ENCODE measurements at places on chromosomes 16 and 17. TPM values are rescaled to one million over a fixed set of nuclear protein-coding genes. Genes with fewer than 3 reads are reported as not detected.

DNA sequence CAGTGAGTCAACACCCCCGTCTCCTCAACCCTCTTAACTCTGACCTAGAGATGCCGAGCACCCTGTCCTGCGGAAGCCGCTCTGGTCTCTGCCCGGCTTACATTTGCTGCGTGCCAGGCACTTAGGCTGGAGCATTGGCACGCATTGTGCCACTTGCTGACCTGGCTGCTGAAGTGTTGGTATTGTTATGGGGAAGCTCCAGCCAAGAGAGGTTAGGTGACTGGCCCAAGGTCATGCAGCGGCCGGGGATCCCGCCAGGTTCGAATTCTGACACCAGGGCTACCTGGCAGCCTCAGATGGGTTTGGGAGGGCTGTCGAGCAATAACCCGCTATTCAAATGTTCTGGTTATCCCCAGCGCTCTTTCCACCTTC is 5.0 kb upstream of the HSD17B1 start:
- no peaks in the 10 kb centered on the region for H3K27me3 ChIP-seq
- no peak overlapping the region for H3K27ac ChIP-seq
- DNase-seq, result no peak
- H3K4me1 ChIP-seq, result no peaks in the 10 kb centered on the region
- H3K4me3 ChIP-seq, result no peak overlapping the region

DNA sequence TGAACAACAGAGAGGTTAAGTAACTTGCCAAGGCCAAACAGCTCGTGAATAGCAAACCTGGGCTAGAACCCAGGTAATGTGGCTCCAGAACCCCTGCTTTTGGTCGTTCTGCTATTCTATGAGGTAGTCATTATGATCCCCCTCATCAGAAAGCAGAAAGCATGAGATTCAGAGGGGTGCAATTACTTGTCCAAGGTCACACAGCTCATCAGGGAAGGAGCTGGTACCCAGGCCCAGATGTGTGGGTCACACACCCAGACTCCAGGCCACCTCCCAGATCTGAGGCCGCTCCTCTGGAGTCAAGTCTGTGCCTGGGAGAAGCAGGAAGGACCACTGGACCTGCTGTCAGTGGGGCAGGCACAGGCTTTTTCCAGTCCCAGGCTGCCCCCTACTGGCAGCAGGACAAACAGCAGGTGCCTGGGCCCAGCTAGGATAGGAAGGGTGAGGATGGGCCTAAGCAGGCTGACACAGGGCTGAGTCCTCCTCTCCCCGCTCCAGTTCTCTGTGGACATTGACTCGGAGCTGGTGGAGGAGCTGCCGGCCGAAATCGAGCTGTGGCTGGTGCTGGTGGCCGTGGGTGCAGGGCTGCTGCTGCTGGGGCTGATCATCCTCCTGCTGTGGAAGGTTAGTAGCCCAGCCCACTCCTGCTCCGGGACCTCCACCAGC is 7.8 kb upstream of the PDK2 start:
- peak overlapping the region; percentile 10 for H3K27ac ChIP-seq
- no peaks in the 10 kb centered on the region for H3K4me1 ChIP-seq
- H3K36me3 ChIP-seq, result peaks cover 7% of the 10 kb centered on the region
- DNase-seq, result peak; percentile 89
- no peak overlapping the region for H3K4me3 ChIP-seq

GRCh38 chr17:7992516-7992915 is 9.9 kb upstream of the GUCY2D start:
- no peak for DNase-seq
- H3K27me3 ChIP-seq, result no peaks in the 10 kb centered on the region

- H3K27me3 ChIP-seq, result no peaks in the 10 kb centered on the region
- H3K36me3 ChIP-seq, result no peaks in the 10 kb centered on the region
- no peak overlapping the region for H3K27ac ChIP-seq
- no peak overlapping the region for H3K4me3 ChIP-seq
- no peak for DNase-seq
Measured at GRCh38 chr17:36597866-36598777, 3.3 kb upstream of the MRM1 start.

DNA sequence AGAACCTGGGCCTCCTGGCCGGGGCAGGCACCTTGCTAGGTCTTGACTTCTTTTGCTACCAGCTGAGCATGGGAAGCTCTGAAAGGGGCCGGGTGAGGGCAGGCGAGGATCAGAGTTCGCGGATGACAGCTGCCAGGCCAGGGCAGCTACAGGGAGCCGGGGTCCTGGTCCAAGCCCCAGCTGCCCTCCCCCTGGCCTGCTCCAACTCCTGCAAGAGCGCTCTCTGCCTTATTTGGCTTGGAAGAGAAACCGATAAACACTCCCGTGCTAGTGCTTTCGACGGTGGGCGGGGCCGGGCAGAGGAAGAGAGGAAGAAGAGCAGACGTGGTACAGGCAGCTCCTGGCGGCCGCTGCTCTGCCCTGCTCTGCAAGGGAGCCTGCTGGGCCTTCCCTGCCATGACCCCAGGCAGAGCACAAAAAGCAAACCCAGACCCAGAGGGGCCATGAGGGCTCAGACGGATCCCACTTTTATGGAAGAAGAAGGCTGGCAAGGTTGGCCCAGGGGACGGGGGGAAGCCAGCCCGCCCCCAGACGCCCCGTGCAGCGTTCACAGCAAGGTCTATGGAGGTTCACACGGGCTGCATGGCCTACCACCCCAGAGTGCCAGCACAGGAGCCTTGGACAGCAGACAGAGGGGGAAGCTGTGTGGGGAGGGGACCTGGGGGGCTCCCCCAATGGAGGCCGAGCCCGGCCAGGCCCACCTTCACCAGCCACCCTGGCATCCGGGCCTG is 25.6 kb downstream of the PIEZO1 start:
- H3K36me3 ChIP-seq, result no peaks in the 10 kb centered on the region
- no peaks in the 10 kb centered on the region for H3K27me3 ChIP-seq
- DNase-seq, result no peak
- H3K27ac ChIP-seq, result no peak overlapping the region

DNA sequence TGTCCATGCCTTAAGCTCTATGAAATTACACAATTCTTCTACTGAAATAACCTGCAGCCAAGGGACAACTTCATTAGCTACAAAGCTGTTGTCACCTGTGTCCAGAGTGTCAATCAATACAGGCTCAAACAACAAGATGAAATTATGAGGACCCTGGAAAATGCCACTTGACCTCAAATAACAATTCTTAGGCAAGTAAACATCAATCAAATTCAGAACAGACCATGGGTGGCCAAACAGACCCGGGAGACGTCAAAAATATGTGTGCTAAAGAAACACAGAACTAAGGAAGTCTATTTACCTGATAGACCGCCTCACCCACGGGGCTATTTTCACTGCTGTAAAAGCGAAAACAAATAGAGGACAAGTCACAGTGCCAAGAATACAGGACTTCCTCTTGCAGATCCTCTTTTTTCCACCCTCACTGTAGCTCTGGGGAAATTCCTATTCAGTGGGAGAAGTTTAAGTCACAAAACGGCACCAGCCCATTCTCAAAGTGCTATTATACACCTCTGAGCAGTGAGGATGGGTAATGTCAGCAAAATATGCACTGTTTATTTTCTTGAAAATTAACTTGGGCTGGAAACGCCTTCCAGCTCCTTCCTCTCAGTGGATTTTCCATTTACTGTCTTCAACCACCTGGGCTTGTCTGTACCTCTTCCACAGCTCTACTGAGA is 2.7 kb downstream of the LITAF start:
- H3K4me3 ChIP-seq, result no peak overlapping the region
- H3K27me3 ChIP-seq, result no peaks in the 10 kb centered on the region
- DNase-seq, result peak; percentile 52
- H3K27ac ChIP-seq, result no peak overlapping the region
- no peaks in the 10 kb centered on the region for H3K36me3 ChIP-seq
- peaks cover 10% of the 10 kb centered on the region for H3K4me1 ChIP-seq

DNA sequence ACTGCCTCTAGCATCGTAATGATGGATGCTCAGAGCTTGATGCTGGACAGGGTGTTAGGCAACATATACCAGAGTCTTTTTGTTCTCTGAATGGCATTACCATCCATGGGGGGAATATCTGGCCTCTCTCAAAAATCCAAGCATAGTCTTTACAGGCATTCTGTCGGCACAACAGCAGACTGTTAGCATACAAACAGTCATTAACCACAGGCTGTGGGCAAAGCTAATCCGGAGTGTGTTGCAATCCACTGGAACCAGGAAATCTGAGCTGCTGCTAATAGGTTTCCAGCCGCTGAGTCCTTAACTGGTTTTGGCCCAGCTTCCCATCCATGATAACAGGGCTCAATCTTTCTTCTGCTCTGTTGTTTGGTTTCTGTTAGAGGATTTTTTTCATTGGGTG is 371.9 kb downstream of the HS3ST3B1 start:
- no peaks in the 10 kb centered on the region for H3K36me3 ChIP-seq
- H3K27ac ChIP-seq, result no peak overlapping the region
- H3K4me3 ChIP-seq, result no peak overlapping the region
- no peaks in the 10 kb centered on the region for H3K4me1 ChIP-seq
- DNase-seq, result peak; percentile 40

GRCh38 chr17:83200231-83200699 is 120.9 kb downstream of the METRNL start:
- H3K4me3 ChIP-seq, result no peak overlapping the region
- H3K4me1 ChIP-seq, result no peaks in the 10 kb centered on the region
- peak; percentile 92 for DNase-seq
- no peaks in the 10 kb centered on the region for H3K27me3 ChIP-seq

Gene WSCD1
- 2.0 TPM for polyA plus RNA-seq
